ENCODE measurements at places on chromosomes 6 and 20.

GRCh38 chr6:148530394-148530953 is 187.8 kb downstream of the SASH1 start:
- no peak for DNase-seq

DNA sequence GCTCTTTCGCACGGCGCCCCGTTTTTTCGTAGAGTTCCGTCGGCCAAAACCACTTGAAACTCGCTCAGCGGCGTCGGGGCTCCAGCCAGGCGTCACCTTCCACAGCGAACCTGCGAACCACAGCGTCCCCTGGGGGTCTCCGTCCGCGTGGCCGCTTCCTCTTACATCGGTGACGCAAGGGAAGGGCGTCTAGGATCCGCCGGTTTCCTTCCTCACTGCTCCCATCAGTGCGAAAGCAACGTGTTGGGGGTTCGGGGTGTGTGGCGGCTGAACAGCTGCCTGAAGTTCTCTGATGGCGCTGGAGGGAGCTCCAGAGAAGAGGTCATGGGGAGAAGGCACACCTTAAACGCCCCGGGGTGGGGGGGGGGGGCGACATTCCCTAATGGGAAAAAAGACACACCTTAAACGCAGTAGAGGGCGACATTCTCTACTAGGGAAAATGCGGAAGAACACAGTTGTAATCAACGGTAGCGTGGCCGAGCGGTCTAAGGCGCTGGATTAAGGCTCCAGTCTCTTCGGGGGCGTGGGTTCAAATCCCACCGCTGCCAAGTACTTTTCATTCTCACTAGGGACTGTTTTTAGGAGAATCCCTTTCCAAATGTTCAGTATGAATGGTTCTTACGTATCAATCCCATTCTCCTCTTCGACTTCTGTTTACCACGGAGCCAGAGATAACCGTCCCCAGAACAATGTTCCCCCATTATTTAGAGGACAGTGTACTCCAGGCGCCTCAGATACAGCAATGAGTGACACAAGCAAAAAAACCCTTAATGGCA is 16.4 kb downstream of the ZNF311 start:
- DNase-seq = peak; percentile 35

DNA sequence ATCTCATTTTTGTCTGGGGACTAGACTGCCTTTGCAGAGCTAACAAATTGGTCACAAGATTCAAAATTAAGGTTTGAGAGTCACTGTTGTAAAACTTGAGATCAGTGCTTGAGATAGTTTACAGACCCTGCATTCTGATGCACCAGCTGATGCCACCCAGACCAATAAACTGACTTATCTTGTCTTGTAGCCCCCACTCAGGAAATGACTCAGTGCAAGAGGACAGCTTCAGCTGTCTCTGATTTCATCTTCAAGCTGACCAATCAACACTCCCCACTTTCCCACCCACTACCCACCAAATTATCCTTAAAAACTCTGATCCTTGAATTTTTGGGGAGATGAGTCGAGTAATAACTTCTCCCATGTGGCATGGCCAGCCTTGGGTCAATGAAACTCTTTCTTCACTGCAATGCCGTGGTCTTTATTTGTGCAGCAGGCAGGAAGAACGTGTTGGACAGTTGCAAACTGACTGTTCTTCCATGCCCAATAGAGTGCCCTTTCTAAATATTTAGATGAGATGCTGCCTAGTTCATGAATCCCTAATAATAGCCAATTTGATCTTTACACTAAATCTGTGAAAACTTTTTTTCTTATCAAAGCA is 48.3 kb upstream of the PROKR2 start:
- DNase-seq = no peak

DNA sequence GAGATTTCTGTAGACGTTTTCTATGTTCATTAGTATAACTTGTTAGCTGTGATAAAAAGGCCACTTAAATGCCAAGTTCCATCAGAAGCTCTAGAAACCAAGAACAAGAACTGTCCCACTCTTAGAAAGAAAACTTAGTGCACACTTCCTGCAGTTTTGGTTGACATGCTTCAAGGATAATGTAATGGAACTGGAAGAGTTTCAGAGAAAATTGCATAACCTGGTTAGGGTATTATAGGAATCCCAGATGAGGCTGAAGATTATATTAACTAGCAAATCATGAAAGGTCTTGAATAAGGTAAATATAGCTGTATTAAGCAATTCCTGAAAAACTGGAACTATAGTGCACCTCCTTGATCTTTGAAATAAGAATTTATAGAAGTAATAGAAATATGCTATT is 1.8 kb upstream of the PHACTR2 start:
- DNase-seq = no peak

DNA sequence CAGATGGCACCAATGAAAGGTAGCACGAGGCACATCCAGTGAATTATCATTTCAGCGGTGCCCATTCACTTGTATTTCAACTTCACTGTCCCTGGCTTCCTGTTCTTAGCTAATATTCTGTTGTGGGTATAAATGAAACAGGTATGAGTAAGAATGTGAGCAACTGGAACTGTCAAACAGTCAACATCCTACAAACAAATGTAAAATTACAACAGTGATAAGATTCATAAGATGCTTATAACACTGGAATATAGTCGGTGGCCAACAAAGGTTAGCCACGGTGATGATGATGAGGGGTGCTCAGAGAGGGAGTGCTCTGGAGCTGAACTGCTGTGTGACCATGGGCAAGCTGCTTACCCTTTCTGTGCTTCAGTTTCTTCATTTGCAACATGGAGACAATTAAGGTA is 74.9 kb upstream of the TOX2 start:
- no peak for DNase-seq

DNA sequence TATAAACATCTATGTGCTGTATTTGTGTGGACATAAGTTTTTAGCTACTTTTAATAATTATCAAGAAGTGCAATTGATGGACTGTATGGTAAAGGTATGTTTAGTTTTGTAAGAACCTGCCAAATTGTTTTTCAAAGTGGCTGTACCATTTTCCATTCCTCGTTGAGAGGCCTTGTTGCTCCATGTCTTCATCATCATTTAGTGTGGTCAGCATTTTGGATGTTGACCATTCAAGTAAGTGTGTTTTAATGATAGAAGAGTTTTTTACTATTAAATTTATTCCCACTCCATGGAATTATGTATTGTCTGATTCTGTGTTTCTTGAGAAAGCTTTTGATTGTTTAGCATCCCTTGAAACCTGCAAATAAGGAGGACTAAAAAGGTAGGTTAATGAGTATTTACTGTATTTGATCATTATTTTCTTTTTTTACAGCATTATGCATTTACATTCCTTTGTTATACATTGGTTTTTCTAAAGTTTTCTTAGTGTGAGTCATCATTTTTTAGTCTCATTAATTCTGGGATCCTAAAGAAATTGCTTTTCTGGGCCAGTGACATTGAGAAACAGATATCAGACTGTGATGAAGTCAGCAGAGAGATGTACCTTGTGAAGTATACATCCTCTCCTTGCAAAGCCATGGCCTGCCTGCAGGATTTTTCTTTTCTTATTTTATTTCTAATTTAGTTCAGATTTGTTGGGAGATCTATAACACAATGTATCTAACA is 312.8 kb upstream of the PTCHD4 start:
- no peak for DNase-seq

- DNase-seq = no peak
Observed at GRCh38 chr20:50563133-50563944, 53.2 kb downstream of the PTPN1 start.

DNA sequence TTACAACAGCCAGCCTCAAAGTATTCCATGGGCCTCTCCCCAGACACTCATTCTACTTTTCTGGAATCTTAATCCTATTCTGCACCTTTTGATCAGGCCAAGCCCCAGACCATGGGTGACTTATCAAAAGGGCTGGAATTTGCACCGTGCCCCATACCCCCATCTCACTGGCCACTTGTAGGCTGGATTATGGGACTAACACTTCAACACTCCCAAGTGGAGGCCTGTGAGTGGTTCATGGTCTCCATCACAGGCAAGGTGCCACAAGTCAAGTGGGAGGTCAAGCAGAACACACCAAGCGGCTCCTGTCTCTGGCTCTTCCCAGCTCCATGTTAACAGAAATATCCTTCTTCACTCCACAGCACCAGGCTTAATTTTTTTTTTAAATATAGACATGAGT is 212.3 kb upstream of the HEY2 start:
- no peak for DNase-seq

GRCh38 chr20:61332016-61332975 is 80.2 kb downstream of the CDH4 start:
- DNase-seq = no peak

- DNase-seq = peak; percentile 66
Observed at GRCh38 chr6:20403766-20404640, 2.3 kb downstream of the E2F3 start.

- DNase-seq = no peak
Observed at GRCh38 chr6:2514965-2515543, 235.7 kb downstream of the MYLK4 start.

GRCh38 chr20:59976156-59976782 is 18.0 kb downstream of the CDH26 start:
- no peak for DNase-seq

GRCh38 chr6:9484091-9484490 is 930.8 kb downstream of the TFAP2A start:
- DNase-seq = no peak

DNA sequence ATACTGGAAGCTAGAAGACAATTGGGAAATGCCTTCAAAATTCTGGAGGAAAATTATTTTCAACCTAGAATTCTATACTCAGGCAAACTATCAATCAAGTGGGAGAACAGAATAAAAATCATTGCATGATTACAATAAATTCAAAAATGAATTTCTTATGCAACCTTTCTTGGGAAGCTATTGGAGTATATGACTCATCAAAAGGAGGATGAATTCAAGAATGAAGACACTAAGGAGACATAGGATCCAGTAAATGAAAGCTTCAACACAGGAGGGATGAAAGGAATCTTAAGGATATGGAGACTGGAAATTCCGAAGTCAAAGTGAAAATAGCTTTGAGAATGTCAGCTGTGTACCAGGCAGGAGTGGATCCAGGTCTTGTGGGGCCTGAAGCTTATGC is 12.6 kb upstream of the UBR2 start:
- no peak for DNase-seq

DNA sequence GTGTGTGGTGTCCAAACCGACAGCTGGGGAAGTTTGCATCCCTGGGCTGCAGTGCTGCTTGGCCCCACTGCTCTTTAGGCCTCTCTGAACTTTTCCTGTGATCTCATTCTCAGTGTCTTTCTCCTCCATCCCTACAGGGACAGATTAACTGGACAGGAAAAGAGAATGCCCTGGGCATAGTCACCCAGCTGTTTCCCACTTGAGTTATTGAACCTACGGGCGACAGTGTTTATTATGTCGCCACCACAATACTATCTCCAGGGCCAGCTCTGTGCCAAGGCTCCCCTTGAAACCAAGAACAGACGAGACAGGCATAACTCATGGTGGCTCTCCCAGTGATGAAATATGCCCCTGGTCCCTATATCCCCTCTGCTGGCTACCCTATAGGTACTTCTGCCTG is 147.8 kb upstream of the EPHA7 start:
- DNase-seq = no peak

- DNase-seq = no peak
Observed at GRCh38 chr20:23060629-23061028, 11.2 kb upstream of the THBD start.

DNA sequence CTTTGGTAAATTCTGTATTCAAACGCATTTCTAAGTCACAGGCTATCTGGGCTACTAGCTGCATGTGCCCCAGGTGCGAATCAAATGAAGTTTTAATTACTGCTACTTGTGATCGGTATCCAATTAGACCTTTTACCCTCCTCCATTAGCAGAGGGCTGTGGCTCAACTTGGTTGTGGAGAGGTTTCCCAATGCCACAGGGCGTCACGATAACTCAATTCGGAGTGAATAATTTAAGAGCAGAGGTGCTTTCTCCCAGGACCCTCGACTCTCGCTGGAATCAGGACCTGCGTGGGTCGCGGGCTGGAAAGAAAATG is 640 bp downstream of the SAYSD1 start:
- DNase-seq = no peak

GRCh38 chr6:76330031-76330430 is 257.6 kb upstream of the IMPG1 start:
- DNase-seq = no peak

- no peak for DNase-seq
Observed at GRCh38 chr6:3820563-3820962, 28.6 kb upstream of the FAM50B start.

DNA sequence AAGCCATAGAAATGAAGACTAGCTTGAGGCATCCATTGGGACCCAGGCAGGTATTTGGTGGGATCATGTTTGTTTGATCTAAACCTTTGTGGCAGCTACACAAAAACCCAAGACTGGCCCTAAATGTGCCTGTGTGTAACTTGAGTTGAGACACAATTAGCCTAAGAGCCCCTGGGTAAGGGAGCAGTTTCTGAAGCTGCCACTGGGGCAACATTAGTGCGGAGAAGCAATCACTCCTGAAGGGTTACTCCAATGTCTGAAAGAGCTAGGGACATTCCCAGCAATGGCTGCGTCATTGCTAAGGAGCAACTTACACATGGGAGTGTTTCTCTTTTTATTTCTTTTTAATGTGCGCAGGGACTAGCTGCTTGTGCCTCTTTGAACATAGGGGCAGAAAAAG is 67.9 kb upstream of the EEF1E1 start:
- DNase-seq = no peak

DNA sequence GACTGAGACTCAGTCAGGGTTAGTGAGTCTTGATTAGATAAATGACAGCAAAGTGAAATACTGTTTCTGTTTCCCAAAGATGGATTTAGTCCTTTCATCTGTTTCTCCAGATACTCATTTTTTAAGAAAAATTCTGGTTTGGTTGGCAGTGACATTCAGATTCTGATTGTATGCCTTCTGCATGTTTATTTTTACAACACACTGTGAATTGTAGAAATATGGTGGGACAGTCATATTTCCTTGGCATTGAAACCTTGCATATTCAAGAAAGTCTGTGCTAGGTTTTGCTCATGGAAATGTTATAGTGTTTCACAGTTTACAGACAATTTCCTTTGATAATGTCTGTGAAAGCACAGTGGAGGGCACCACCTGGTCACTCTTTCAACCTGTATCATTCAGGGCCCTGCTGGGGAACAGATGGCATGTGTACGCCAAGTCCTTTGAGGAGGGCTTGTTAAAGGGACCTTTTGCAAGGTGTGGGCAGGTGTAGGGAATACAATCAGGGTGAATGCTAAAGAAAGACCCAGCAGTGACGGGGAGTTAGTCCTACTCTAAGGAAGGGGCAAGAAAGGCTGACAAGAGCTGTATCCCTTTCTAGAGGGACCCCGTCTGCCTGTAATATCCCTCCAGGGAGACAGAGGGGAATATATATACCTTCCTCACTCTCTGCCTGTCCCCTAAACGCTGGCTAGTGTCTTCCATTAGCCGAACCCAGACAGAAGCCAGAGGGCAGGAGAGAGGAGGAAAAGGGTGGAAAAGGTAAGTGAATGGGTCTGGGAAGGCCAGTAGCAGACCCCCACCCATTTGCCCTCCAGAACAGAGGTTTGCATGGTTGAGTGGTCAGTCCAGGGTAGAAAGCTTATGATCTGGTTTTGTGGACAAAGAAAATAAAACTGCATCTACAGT is 10.2 kb downstream of the PLCB4 start:
- DNase-seq = no peak

GRCh38 chr6:155273431-155273830 is 9.6 kb downstream of the CLDN20 start:
- no peak for DNase-seq
